ENCODE measurements at places on chromosomes 12 and 14.
A peak's percentile ranks its signal among the peaks of the same experiment; 100 is the strongest.

DNA sequence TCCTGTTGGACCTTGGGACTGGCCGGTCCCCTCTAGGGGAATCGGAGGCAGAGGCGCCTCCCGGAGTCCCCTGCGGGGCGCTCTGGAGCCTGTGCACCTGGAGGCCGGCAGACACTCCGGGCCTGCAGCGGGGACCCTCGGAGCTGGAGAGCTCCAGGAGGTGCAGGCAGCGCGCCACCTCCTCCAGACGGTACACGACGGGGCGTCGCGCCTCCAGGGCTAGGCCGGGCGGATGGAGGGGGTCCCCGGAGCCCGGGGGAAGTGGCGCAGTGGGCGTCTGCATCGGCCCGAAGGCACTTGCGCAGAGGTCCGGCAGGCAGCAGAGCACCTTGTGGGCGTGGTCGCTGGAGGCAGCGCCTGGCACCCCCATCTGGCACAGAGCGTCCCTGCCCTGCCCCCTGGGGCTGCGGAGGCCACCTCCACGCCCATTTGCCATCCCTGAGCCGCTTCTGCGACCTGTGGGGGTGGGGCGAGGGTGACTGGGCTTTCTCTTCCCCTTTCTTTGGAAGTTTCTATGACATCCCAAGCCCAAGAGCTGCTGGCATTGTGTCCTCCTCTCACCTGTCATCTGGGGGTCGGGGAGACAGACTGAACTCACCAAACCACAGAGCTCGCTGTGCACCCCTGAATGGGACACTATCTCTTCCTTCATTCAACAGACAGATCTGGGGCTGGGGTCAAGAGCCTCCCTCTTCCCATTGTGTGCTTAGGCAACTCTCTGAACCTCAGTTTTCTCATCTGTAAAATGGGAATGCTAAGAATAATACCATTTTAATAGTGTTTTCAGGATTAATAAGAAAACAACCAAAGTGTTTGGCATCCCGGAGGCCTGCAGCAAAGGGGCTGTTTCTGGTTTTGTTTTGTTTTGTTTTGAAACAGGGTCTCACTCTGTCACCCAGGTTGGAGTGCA is 37.5 kb upstream of the CORO1C start:
- peak; percentile 4 for DNase-seq

GRCh38 chr12:110198386-110198785 is 74.2 kb downstream of the IFT81 start:
- no peak for DNase-seq

DNA sequence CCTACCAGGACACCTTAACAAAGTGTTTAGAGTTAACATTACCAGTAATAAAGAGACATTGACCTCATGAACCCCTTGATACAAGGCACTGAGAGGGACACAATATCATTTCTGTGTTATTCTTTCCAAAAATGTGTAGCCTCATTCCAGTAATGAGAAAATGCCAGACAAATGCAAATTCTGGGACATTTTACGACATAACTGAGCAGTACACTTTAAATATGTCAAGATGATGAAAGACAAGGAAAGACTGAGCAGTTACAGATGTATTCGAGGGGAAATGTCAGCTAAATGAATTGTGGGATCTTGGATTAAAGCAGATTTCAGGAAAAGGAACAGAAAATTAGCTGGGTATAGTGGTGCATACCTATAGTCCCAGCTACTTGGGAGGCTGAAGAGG is 255.6 kb downstream of the ERC1 start:
- DNase-seq = no peak

DNA sequence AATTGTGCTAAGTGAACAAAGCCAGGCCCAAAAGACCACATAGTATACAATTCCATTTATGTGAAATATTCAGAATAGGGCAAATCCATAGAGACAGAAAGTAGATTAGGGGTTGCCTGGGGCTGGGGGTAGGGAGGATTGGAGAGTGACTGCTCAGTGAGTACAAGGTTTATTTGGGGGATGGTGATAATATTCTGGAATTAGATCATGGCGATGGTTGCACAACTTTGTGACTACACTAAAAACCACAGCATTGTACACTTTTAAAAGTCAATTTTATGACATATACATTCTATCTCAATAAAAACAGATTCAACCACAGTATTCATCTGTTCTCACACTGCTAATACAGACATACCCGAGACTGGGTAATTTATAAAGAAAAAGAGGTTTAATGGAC is 68.7 kb upstream of the MAP1LC3B2 start:
- no peak for DNase-seq

GRCh38 chr14:51977075-51977474 is 12.3 kb upstream of the RTRAF start:
- no peak for DNase-seq

DNA sequence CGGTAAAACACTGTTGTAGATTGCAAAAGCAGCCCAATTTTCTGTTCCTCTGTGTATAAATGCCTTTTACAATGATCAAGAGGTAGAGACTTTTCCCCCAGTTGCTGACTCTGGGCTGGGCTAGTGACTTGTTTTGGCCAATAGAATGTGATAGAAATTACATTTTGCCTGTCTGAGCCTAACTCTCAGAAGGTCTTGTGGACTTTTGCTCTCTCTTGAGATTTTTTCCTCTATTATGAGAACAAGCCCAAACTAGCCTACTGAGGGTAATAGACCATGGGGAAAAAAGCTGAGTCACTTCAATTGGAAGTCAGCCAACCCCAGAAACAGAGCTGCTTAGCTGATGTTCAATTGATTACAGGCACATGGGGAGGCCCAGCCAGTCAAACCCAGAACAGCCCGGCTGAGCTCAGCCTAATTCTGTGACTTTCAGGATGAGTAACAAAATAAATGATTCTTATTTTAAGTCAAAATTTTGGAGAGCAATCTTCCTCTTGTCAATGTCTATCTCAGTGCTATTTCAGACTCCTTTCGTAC is 61.4 kb downstream of the MYF5 start:
- DNase-seq = no peak

GRCh38 chr14:78764240-78764639 is 594.1 kb downstream of the NRXN3 start:
- no peak for DNase-seq

GRCh38 chr12:93804392-93805179 is 127.4 kb downstream of the CRADD start:
- DNase-seq = no peak

DNA sequence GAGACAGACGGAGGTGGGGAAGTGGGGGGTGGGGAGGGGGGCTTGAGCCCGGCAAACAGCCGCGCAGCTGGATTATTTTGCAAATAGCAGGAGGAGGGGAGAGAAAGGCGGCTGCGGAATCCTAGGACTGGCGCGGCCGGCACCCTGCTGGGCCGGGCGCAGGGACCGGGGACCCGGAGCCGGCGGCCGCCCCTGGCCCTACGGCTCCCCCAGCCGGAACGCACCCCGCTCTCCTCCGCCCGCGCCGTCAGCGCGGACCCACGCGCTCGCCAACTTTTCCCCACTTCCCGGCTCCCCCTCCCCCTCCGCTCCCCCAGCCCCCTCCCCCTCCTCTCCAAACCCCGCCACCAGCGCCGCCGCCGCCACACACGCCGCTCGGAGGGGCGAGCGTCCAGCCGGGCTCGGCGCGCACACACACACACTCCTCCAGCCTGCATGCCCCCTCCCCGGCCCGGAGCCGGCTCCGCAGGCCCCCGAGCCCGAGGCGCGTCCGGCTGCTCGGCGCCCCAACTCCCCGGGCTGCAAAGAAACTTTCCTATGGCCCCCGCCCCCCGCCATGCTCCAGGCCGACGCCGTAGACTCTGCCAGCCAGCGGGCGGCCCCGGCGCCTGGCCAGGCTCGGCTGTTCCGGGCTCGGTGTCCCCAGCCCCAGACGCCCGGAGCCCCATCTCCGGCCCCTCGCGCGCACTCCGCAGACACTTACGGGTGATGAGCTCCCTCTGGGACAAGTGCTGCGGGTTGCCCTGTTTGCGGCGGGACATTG is 1.4 kb downstream of the BCL11B start:
- DNase-seq = peak; percentile 57

GRCh38 chr14:76023757-76024156 is 38.2 kb downstream of the IFT43 start:
- no peak for DNase-seq

All from stimulated activated CD4-positive, alpha-beta T cell treated with anti-CD3 and anti-CD28 coated beads, Interleukin-4, amount 100 ng/mL, for 1 hour (primary cell).